ENCODE measurements at places on chromosomes 7 and 10.

- DNase-seq, result no peak
These were observed 34.3 kb upstream of the EXOC6 start for GRCh38 chr10:92813979-92814378.

DNA sequence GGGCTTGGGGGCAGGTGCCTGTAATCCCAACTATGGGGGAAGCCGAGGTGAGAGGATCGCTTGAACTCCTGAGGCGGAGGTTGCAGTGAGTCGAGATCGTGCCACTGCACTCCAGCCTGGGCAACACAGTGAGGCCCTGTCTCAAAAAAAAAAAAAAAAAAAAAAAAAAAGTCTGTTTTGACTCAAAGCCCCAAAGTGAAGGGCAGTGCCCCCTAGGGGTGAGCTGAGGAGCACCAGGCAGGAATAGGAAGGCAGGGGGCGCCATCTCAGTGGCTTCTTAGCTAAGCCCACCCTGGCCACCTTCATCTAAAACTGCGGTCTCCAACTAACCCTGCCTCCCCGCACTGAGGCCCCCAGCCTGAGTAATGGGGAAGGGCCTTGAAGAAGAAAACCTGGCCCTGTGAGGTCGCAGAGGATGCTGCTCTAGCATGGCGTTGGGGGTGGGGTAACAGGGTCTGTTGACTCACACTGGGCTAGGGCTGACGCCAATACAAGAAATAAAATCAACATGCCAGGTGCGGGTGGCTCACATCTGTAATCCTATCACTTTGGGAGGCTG is 9.8 kb downstream of the PODXL start:
- peak; percentile 65 for DNase-seq

DNA sequence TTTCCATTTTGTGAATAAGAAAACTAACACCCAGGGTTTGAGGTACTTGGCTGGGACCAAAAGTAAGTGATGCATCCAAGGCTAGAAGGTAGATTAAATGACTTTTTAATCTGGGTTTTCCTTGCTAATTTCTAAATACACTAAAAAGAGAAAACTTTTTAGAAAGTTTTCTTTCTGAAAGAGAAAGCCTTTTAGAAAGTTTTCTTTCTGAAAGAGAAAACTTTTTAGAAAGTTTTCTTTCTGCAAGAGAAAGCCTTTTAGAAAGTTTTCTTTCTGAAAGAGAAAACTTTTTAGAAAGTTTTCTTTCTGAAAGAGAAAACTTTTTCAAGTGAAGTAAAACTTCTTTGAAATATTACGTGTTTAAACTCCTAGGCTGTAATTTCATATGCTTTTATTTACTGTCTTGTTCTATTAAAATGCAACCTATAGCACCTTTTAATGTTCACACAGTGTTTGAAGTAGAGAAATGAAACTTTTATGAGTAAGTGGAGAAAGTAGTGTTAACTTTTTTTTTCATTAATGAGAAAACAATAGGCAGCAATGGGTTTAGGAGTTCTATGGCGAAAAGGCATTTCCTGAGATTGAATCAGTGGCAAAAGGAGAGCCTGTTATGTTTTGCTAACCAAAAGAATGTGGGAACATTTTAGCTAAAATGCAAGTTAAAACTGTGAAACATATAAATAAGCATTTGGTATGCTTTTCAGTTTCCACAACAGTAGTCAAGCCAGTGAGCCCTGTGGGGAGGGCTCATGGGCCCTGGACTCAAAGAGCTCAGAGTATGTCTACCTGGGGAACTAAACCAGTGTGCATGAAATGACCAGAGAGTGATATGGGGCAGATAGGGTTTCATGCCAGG is 103.7 kb downstream of the RBM20 start:
- no peak for DNase-seq

DNA sequence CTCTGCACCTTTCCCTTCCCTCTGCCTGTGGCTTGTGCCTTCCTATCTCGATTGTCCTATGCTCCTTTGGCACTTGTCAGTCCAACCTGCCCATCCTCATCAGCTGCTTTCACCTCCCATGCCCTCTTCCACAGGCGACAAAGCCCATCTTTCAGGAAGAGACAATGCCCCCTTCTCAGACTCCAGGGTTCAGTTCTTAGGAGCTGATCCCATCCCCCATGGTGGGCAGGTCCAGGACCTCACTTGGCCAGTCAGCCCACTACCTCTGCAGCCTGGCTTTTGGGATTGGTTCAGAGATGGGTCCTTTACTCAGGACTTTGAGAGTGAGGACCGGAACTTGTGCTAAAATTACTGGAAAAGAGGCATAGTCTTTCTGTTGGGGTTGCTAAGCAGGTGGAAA is 74.0 kb upstream of the NANOS1 start:
- DNase-seq, result no peak

GRCh38 chr10:94103192-94103591 is 109.5 kb downstream of the PLCE1 start:
- DNase-seq, result no peak

GRCh38 chr7:33494474-33494873 is 365.1 kb downstream of the BBS9 start:
- DNase-seq, result no peak

- DNase-seq, result no peak
These were observed 27.0 kb downstream of the ZNF438 start for GRCh38 chr10:31004611-31005193.

- no peak for DNase-seq
These were observed 723.5 kb downstream of the GRM8 start for GRCh38 chr7:126529254-126529653.

- peak; percentile 81 for DNase-seq
These were observed 99.5 kb downstream of the CAMK1D start for GRCh38 chr10:12448729-12449391.

DNA sequence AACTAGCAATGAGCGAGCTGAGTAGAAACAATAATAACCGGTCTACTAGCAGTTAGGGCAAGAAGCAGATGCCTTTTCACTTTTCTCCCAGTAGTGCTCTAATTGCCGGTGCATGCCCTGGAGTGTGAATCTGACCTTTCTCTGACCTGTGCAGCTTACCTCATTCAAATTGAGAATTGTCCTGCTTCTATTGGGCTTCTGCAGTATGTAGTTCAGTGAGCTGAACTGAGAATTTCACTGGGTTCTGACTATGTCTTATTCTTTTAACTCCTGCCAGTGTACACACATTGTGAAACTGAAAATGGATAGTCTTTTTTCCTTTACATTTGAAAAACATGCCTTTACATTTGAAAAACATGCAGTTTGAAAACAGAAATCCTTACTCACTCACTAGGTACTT is 157.9 kb upstream of the GRM3 start:
- no peak for DNase-seq

DNA sequence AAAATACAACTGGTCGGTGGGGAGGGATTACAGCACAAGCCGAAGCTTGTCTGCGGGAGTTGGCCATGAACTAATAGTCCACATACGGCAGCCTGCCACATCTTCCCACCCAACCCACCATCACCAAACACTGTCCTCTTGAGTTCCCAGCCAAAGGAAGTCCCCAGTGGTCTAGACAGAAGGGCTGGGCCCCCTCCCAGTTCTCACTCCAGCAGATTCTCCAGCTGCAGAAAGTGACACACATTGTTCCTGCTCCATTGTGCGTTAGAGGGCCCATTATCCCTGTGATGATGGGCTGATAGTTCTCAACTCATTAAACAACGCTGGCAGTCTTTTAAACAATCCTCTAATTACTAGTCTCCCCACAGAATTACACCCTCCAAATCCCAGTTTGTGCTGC is 148.0 kb downstream of the FGFR2 start:
- no peak for DNase-seq

DNA sequence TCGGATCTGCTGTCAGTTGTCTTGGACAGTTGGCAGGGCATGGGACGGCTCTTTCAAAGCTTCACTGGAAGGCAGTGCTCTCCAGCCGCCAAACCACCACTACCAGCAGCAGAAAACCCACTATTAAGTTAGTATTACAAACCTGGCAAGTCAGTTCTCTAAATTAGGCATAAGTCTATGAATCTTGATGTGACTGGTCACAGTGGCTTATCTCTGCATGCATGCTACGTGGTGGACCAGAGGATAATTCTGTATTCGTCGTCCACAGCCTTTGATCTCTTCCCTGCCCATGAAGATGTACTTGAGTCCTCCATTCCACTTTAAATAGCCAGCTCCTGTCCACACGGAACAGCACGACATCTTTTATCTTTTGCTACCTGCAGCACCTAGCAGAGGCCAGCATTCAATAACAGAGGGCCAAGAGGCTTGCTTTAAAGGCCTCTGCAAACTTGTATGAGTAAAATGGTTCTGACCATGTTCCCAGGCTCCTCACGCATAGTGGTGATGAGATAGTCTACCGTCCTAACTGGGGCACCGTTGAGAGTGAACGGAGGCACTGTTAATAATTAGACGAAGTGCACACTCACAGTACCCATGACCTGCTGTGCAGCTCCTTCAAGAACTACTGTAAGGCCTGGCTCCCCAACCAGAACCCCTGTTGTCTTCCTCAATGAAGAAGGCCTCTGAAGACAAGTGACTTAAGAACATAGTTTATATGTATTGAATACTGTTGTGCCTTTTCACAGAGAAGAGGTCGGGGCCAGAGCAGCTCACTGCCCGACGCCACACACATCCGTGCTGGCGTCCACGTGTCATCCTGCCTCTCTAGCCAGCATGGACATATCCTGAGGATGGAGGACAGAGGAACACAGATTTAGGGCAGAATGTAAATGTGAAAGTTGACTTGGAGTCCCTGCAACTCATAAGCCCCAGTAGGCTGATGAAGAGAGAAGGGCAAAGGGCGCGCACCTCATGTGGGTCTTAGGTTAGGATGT is 1.0 kb downstream of the GPR146 start:
- DNase-seq, result no peak

- DNase-seq, result no peak
These were observed 229.3 kb upstream of the MEOX2 start for GRCh38 chr7:15915686-15916293.

DNA sequence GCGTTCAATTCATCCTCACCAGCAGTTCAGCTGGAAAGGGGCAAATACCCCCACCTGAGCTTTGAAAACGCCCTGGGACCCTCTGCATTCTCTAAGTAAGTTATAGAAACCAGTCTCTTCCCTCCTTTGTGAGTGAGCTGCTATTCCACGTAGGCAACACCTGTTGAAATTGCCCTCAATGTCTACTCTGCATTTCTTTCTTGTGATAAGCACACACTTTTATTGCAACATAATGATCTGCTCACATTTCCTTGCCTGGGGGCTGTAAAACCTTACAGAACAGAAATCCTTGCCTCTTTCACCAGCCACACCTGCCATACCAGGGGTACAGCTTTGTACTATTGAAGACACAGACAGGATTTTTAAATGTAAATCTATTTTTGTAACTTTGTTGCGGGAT is 155.8 kb upstream of the LANCL2 start:
- no peak for DNase-seq

- DNase-seq, result no peak
These were observed 72.8 kb downstream of the GNA12 start for GRCh38 chr7:2771274-2771731.

DNA sequence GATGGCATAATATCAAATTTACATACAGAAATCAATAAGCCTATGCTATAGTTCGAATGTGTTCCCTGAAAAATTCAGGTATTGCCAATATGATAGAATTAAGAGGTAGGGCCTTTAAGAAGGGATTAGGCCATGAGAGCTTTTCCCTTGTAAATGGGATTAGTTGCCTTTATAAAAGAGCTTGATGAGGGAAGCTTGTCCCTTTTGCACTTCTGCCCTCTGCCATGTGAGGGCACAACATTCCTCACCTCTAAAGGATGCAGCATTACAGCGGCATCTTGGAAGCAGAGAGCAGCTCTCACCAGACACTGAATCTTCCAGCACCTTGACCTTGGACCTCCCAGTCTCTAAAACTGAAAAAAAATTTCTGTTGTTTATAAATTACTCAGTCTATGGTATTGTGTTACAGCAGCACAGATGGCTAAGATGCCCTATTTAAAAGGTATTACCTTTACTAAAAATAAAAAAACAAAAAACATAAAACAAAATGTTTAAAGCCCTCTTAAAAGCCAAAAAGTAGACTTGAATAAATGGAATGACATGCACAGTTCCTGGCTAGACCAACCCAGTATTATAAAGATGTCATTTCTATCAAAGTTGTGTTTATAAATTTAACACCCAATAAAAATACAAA is 909.6 kb downstream of the REEP3 start:
- DNase-seq, result no peak

GRCh38 chr10:83582407-83583095 is 556.8 kb upstream of the GHITM start:
- DNase-seq, result no peak

DNA sequence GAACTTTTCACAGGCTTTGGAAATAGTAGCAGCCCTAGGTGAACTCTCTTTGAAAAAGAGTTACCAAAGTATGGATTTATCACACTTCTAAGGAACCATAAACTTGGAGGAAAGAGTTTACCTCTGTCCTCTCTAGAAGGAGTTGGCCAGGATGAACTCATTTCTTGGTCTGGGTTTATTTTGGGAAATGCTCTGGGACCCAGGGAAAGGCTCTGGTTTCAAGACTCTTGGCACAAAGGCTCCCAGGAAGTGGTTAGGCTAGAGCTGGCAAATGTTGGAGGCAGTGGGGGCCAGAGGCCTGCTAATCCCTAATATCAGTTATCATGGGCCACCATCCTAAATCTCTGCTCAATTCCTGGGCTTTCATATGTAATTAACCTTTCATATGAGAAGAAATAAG is 36.3 kb upstream of the CDK6 start:
- no peak for DNase-seq

GRCh38 chr7:134454277-134454676 is 4.6 kb downstream of the AKR1B1 start:
- DNase-seq, result no peak

DNA sequence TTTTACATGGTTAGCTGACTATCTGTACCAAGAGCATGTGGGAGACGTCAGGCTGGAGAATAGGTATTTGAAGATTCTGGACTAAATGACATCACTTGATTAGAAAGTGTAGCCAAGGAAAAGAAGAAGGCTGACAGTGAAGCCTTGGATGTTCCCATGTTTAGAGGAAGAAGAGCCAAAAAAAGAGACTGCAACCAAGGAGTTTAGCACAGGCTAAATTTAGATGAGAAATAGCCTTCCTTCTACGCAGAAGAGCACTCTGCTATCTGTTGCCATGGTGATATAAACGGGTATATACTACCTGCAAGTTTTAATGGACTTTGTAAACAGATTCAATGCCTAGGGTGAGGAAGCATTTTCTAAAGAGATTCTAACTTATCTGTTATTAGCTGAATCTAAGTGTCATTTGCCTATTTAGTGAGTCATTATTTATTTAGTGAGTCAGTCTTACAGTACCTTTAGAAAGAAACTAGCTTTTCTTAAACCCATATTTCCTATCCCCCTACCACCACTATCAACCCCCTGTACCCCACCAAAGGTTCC is 69.8 kb downstream of the CDK6 start:
- no peak for DNase-seq

DNA sequence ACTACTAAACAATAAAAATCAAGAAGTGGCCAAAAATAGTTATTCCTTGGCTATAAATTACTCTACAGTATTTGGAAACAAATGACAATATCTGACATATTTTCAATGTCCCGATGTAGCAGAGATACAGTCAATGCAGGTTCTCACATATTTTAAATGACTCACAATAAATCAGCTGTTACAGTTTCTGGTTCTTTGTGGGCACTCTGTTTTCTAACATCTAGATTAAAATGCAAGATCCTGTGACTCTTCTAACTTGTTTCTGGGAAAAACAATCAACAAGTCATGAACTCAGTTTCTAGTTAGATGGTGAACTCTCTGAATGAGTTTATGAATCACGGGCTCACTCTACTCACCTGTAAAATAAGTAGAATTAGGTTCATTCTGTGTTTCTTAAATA is 849.6 kb upstream of the MBL2 start:
- no peak for DNase-seq

- DNase-seq, result no peak
These were observed 71.6 kb downstream of the NKX6-2 start for GRCh38 chr10:132714096-132714985.

GRCh38 chr10:33334153-33334804 is at the start of gene NRP1:
TSS of gene NRP1 (minus strand) at chr10:33334667. CDS start at chr10:33334382, 285 bp downstream.
- DNase-seq, result peak; percentile 43

Measured in DND-41 (cell line).